ENCODE measurements at places on chromosomes 1 and 21.

- DNase-seq: no peak
Observed at GRCh38 chr1:207103892-207104373, at the start of gene C4BPA. TSS of gene C4BPA (plus strand) at chr1:207104233. CDS start at chr1:207113026, 8,793 bp downstream.

- no peak for DNase-seq
Observed at GRCh38 chr1:204084247-204084772, 11.4 kb downstream of the SOX13 start.

DNA sequence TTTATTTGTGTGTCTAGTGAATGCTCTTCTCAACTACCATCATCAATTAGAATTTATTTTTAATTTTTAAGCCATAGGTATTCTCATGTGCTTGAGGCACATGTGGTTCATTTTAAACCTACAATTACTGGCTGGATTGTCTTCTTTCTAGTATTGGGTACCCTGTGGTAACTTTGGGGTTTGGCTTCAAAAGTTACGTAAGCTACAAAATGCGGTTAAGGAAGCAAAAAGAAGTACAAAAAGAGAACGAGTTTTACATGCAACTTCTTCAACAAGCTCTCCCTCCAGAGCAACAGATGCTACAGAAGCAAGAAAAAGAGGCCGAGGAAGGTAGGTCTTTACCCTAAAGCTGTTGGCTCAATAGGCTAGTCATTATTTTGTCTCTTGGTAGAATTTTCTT is 25.8 kb downstream of the MACO1 start:
- DNase-seq: no peak

GRCh38 chr1:44717156-44717555 is 13.8 kb downstream of the RNU5D-1 start:
- DNase-seq: no peak

DNA sequence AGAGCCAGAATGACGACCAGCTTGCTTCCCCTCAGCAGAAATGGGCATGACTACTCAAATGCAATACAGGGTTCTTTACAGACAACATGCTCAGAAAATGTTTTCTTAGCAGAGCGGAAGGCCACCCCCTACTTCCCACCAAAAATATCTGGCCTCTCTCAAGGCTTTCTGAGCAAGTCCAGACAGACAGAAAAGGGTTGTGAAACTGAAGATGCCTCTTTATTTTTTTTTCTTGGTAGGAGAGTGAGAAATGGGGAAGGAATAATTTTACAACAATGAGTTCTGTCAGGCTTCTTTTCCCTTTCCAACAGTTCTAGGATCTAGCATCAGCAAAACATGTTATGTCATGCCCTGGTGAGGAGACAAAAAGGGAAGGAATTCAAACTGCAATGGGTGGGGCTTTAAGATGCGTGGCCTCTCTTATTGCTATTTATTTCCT is 172.0 kb upstream of the CAMK1G start:
- no peak for DNase-seq

All from astrocyte of the cerebellum (primary cell).